ENCODE measurements at places on chromosomes 3 and 15. TPM values are rescaled to one million over a fixed set of nuclear protein-coding genes. Genes with fewer than 3 reads are reported as not detected.

- DNase-seq = no peak
These were observed 279.4 kb downstream of the RSL24D1 start for GRCh38 chr15:54917312-54917711.

The CCR8 gene
- not detected for total RNA-seq

The RHCG gene
- 0.16 TPM for total RNA-seq

- DNase-seq = no peak
These were observed 48.6 kb downstream of the ARHGEF26 start for GRCh38 chr3:154169796-154170110.

The LMCD1 gene
- 34.3 TPM for total RNA-seq

DNA sequence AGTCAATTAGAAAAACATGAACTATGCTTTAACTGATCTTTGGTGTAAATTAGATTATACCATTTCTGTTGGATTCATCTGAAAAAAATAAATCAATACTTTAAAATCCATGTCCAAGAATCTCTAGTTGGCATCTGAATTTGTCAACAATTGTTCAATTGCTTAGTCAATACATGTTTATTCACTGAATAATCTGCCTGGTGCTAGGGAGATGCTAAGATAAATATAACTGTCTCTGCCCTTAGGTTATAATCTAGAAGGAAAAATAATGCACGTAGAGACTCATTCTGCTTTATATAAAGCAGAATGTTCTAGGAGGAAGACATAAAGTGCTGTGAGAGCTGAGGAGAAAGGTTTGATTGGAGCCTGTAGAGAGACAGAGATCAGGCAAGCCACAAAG is 537.2 kb upstream of the IL12A start:
- DNase-seq = no peak

DNA sequence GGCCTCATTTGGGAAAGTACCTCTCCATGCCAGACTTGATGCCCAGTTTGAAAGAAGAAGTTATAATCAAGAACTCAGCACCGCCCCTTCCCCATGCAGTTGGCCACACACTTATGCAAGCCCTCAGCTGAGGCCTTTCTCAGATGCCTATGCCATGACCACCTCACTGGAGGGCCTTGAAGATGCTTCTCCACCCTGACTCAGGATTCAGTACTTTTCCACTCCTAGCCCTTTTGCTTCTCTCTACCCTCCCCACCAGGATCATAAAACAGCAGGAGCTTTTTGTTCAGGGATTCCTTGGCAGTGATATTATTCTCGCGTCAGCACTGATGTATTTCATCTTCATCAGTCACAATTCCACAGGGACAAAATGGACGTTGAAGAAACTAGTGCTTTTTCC is 313.5 kb downstream of the PYDC2 start:
- no peak for DNase-seq

The NCEH1 gene
- total RNA-seq = 8.9 TPM

The RASSF1 gene
- 25.4 TPM for total RNA-seq

Data from urinary bladder (tissue), 4 donors.